ENCODE measurements at places on chromosomes 11 and 22.

- DNase-seq = no peak
These were observed 31.8 kb downstream of the FEZ1 start for GRCh38 chr11:125464270-125464662.

DNA sequence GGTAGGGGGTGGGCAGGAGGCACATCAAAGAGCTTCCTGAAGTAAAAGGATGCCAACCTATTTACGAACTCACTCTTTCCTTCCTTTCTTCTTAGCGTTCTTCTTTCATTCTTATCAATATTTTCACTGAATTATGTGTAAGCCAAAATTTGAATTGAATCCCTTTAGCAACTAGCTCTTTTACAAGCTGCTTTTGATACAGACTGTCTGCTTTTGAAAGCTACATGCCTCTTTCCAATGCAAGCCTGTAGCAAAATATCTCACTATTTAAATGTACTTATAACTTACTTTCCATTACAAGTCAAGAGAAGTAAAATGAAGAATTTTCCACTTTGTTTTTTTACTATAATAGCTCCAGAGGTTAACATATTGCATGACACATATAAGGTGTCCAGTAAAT lies 186.6 kb downstream of the NXPE2 start:
- DNase-seq = no peak

DNA sequence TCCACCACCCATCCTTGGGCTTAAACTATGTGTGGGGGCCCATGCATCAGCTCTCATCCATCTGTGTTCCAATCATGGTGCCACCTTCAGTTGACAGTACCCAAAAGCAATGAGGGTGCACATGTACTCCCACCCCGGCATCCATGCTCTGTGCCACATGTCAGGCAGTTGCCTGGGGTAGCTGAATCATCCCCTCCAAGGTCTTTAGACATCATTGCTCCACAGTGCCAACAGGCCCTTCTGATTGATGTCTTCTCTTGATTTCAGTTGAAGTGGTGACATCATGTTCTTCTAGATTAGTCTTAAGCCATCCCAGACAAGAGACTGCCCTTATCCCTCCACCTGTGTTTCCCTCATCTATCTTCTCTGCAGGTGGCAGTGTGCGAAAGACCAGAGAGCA lies 42.5 kb downstream of the TMPRSS5 start:
- no peak for DNase-seq

- no peak for DNase-seq
These were observed 35.1 kb downstream of the WT1 start for GRCh38 chr11:32400196-32400595.

GRCh38 chr11:129643031-129643721 lies 172.5 kb upstream of the TMEM45B start:
- no peak for DNase-seq

DNA sequence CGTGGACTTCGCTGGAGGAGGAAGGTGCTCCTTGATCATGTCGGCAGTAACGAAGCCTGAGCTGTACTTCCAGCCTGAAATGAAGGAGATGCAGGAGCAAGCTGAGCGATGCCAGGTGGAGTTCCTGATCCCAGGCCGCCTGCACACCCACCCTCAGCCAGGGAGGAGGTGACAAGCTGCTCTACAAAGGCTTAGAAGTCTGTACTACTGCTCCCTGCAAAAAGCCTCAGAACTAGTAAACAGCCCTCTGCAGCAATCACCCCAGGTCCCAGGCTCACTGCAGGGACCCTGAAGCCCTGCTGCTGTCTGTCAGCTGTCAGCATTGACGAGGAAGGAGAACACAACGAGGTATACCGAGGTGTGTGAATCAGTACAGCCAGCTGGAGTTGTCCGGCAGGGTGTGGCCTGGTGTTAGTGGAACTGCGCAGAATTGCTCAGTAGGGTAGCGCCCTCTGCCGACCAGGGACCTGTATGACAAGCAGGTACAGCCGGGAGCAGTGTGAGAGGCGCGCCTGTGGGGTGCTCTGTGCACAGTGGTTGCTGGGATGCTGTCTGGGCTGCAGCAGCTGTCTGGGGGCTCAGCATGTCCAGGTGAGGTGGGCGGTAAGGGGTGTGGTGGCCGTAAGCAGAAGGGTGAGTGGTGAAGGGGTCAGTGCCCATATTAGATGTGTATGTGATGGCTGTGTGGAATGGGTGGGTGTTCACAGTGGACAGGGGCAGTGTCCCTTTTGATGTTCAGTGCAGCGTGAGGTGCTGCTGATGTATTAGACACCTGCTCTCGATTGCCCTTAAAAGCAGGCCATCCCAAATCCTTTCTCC lies 7.6 kb downstream of the CYB5R2 start:
- DNase-seq = peak; percentile 53

GRCh38 chr11:2524446-2525165 lies 79.8 kb downstream of the KCNQ1 start:
- DNase-seq = no peak

GRCh38 chr22:46108564-46109473 lies 41.5 kb upstream of the PPARA start:
- no peak for DNase-seq

- no peak for DNase-seq
These were observed 71.2 kb downstream of the CLPB start for GRCh38 chr11:72363112-72363511.

DNA sequence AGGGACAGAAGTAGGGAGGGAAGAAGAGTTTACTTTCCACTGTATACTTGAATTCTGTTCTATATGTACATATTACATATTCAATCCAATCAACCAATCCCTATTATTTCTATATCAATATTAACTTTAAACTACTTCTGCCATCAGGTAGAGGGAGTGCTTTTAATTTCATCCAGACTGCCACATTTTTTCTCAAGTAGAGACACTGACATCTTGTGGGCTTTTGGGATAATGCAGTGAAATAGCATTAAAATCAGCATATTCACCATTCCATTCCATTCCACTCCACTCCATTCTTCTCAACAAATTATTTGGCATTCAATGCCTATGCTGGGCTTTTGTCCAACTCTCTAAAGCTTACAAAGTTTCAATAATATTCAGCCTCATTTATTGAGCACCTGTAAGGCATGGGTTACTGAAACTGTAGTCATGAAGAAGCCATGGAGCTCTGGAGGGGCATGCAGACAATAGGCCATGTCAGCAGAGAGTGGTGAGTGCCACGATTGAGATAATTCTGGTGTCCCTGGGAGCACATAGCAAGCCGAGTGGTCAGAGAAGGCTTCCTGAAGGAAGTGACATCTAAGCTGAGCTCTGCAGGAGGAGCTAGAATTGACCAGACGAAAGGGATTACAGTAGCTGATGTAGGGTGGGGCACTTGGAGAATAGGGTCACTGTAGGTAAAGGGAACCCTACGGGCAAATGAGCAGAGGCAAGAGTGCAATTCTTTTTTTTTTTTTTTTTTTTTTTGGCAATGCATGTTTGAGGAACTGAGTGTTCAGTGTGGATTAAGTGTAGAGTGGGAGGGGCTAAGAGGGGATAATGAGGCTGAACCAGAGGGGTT lies 12.8 kb upstream of the CLPB start:
- DNase-seq = no peak

GRCh38 chr11:873706-874105 lies 31.1 kb downstream of the TSPAN4 start:
- DNase-seq = no peak

DNA sequence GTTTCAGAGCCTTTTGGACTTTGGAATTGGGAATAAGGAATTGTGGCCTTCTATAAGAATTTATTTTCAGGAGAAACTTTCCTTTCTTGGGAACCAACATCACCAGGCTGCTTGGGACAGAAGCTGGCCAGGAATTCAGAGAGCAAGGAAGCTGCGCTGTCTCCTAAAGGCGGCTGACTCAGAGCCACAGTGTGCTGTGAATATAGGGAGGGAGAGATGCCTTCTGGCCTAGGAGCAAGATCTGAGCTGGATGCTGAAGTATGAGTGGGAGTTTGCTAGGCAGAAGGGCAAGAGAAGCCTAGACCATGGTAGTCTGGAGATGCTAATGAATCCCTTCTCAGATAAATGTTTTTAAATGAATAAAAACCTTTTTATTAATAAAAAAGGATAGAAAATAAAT lies 213.7 kb upstream of the TBCEL start:
- no peak for DNase-seq
